ENCODE measurements at places on chromosomes 16 and 17. TPM values are rescaled to one million over a fixed set of nuclear protein-coding genes. Genes with fewer than 3 reads are reported as not detected.

GRCh38 chr17:36544307-36545076 lies at the start of gene GGNBP2:
Gene GGNBP2, plus strand, starts transcription at chr17:36544919. Its CDS starts 806 bp downstream, at chr17:36545725.
- peaks cover 30% of the 10 kb centered on the region for H3K36me3 ChIP-seq
- peaks cover 28% of the 10 kb centered on the region for H3K4me1 ChIP-seq
- H3K4me3 ChIP-seq, result peak within 1 kb of the TSS; percentile 100

The HOXB8 gene
- total RNA-seq, result 1.4 TPM

DNA sequence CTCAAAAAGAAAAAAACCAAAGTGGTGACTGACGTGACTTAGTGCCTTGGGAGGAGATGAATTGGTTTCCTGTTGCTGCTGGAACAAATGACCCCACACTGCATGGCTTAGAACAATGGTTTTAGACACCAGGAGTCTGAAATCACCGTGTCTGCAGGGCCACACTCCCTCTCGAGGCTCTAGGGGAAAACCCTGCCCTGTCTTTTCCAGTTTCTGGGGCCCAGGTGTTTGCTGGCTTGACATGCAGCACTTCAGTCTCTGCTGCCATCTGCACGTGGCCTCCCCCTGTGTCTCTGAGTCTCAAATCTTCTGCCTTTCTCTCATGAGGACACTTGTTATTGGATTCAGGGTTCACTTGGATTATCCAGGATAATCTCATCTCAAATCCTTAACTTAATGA lies 323.8 kb upstream of the TNRC6C start:
- H3K27ac ChIP-seq, result no peak overlapping the region
- H3K4me3 ChIP-seq, result no peak overlapping the region
- DNase-seq, result no peak
- peaks cover 8% of the 10 kb centered on the region for H3K27me3 ChIP-seq

The NHLRC4 gene
- total RNA-seq, result 0.94 TPM

The CCDC144A gene
- total RNA-seq, result 0.56 TPM

- DNase-seq, result no peak
- no peaks in the 10 kb centered on the region for H3K4me1 ChIP-seq
- H3K27ac ChIP-seq, result no peak overlapping the region
These were observed 28.3 kb upstream of the CDH15 start for GRCh38 chr16:89143201-89143741.

GRCh38 chr16:17387256-17387655 lies 83.5 kb downstream of the XYLT1 start:
- no peaks in the 10 kb centered on the region for H3K27me3 ChIP-seq
- no peaks in the 10 kb centered on the region for H3K36me3 ChIP-seq
- DNase-seq, result no peak
- H3K27ac ChIP-seq, result no peak overlapping the region
- H3K4me3 ChIP-seq, result no peak overlapping the region

GRCh38 chr17:77322514-77323412 lies 182.0 kb downstream of the SEC14L1 start:
- H3K4me1 ChIP-seq, result peaks cover 50% of the 10 kb centered on the region
- DNase-seq, result no peak
- H3K27me3 ChIP-seq, result no peaks in the 10 kb centered on the region
- no peak overlapping the region for H3K27ac ChIP-seq
- no peak overlapping the region for H3K4me3 ChIP-seq

DNA sequence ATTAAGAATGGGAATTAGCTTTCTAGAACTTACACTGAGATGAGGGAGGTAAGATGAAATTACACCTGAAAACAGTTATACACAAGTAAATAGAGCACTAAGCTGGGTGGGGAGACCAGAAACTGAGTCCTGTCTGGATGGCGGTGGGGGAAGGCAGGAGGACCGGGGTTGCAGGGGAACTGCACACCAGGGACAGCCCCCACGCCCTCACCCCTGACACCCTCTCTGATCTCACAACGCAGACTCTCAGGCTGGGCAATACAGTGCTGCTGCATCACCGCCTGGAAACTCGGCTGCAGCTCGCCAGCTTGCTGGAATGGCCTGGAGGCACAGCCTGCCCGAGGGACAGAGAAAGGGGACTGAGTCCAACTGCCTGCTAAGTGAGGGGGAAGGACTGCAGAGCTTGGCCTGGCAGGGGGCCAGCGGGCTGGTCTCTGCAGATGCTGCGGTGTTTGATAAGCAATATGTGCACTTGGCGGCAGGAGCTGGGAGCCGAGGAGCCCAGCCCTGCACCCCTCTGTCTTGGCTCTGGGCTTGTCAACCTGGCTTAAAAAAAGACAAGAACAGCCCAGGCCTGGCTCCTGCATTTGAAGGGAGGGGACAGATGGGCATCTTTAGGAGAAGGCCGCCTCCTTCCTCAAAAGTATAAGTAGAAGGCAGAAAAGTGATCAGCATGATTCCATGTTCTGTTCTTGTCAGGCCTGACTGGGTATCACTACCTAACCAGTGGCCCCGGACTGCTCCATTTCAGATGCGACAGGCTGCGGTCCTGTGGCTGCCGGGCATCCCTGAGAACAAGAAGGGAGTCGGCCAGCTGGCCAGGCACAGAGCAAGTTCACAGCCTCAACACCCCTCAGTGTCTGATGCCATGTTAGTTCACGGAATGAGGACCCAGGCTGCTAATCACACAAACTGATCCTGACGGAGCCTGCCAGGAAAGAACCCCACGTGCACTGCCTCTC lies 30.2 kb downstream of the SPHK1 start:
- H3K36me3 ChIP-seq, result no peaks in the 10 kb centered on the region
- H3K4me3 ChIP-seq, result no peak overlapping the region
- DNase-seq, result no peak
- no peaks in the 10 kb centered on the region for H3K4me1 ChIP-seq
- H3K27ac ChIP-seq, result no peak overlapping the region

DNA sequence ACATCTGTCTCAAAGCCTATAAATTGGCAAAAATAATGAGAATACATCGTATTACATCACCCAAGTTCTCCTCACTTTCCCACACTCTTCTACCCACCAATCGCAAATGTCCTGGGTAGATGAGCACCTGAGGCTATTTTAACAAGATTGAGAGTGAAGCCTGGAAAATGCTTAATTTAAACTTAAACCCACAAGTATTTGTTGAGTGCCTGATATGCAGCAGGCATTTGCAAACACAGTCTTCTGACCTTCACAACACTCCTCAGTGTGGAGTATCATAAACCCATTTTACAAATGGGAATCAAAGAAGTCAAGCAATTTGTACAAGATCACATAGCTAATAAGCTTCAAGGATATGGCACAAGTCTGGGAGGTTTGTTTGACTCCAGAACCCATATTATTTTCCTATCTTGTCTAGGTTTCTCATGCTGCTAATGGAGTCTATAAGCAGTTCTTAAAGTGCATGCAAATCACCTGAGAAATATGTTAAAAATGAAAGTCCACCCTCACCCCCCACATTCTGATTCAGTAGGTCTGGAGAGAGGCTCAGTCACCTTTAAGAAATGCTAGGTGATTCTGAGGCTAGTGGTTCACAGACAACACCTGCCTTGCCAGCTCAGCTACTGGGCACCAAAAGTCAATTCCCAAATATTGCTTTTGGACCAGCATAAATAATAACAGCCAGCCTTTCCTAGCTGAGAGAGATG lies 34.9 kb upstream of the CCL2 start:
- H3K27ac ChIP-seq, result no peak overlapping the region
- H3K4me3 ChIP-seq, result no peak overlapping the region
- no peak for DNase-seq
- H3K27me3 ChIP-seq, result peaks cover 64% of the 10 kb centered on the region
- peaks cover 2% of the 10 kb centered on the region for H3K36me3 ChIP-seq

The SLC16A3 gene
- total RNA-seq, result 148 TPM

DNA sequence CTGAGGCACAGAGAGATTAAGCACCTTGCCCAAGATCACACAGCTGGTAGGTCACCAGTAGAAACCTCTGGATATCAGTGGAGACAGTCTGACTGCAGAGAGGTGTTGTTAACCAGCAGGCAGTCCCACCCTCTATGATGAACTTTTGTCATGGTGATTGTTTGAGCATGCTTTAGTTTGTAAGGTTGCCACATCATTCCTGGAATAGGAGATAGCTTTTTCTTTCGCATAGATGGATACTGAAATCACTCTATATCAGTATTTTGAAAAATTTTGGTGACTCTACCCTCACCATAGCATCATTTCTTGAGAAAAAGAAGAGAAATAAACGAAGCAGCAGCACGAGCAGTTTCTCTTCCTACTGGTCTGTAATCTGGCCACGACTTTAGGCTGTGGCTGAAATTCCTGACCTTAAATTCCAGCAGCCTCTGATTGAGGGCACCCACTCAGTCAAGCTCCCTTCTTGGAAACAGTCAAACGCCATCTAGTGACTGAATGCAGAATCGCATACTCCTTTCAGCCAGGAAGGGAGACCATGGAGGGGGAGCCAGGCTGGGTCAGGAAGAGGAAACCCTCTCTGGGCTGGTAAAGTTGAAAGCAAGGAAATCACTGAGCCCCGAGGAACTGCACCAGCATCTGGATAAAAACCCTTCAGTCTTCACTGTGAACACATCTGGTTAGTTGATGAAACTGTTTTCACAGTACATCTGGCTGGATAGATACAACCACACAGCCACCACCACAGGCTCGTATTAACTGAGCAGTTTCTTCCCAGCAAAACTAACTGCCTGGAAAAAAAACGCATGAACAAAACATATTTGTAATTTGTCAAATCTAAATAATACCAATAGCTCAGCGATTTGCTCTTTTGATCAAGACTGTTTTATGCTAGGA lies 108.5 kb upstream of the XYLT1 start:
- peaks cover 11% of the 10 kb centered on the region for H3K27me3 ChIP-seq
- H3K4me1 ChIP-seq, result peaks cover 4% of the 10 kb centered on the region
- DNase-seq, result peak; percentile 72
- H3K4me3 ChIP-seq, result no peak overlapping the region
- H3K27ac ChIP-seq, result no peak overlapping the region

GRCh38 chr16:65429504-65430181 lies 307.8 kb upstream of the CDH11 start:
- H3K36me3 ChIP-seq, result no peaks in the 10 kb centered on the region
- DNase-seq, result no peak
- H3K4me3 ChIP-seq, result no peak overlapping the region
- no peak overlapping the region for H3K27ac ChIP-seq
- H3K27me3 ChIP-seq, result no peaks in the 10 kb centered on the region

DNA sequence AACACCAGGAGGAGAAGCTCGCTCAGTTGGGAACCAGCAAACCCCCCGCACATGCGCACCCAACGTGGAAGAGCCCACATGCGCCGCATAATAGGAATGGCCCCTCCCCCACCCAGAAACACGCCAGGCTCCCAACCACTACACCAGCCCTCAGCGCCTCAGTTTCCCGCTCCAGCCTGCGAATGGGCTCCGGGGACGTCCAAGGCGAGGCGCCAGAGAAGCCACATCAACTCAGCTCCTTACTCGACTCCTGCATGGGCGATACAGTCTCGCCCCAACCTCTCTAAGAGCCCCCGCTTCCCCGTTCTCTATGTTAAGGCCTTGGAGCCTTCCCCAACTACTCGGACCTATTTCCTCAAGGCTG lies 504 bp downstream of the SRSF1 start:
- no peaks in the 10 kb centered on the region for H3K27me3 ChIP-seq
- peaks cover 46% of the 10 kb centered on the region for H3K4me1 ChIP-seq
- DNase-seq, result peak; percentile 73
- peak overlapping the region; percentile 100 for H3K4me3 ChIP-seq

- H3K27me3 ChIP-seq, result peaks cover 86% of the 10 kb centered on the region
- peak overlapping the region; percentile 68 for H3K4me3 ChIP-seq
- peak; percentile 64 for DNase-seq
- peak overlapping the region; percentile 72 for H3K27ac ChIP-seq
These were observed 1.2 kb downstream of the OR1F1 start for GRCh38 chr16:3188925-3189825.

GRCh38 chr16:48152226-48152625 lies 3.6 kb downstream of the ABCC12 start:
- H3K27me3 ChIP-seq, result peaks cover 48% of the 10 kb centered on the region
- peaks cover 5% of the 10 kb centered on the region for H3K4me1 ChIP-seq
- no peaks in the 10 kb centered on the region for H3K36me3 ChIP-seq
- no peak overlapping the region for H3K4me3 ChIP-seq

- no peak for DNase-seq
- H3K4me1 ChIP-seq, result peaks cover 2% of the 10 kb centered on the region
- no peak overlapping the region for H3K27ac ChIP-seq
These were observed 1.8 kb upstream of the SHISA9 start for GRCh38 chr16:12899529-12900143.

The WSCD1 gene
- total RNA-seq, result 0.23 TPM

The HOXB7 gene
- total RNA-seq, result 1.7 TPM

The RBBP6 gene
- 72.4 TPM for total RNA-seq

DNA sequence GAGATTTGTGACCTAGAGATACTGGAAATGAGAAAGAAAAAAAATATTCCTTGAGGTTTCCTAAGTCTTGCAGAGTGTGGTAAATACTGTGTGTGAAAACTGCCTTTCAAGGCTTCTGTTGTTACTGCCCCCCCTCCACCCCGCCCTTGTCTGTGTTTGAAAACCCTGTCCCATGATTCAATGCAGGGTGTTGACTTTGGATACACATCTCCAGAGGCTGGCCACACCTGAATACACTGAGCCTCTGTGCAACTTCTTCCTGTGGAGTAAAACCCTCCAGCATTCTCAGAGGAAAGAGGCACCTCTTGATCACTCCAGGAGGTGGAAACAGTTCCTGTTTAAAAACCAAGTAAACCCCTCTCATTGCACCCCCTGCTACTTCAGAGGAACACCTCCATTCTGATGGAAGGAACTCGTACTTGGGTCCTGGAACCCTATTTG lies 123.0 kb upstream of the CACNG5 start:
- no peaks in the 10 kb centered on the region for H3K27me3 ChIP-seq
- peak; percentile 59 for DNase-seq
- peaks cover 70% of the 10 kb centered on the region for H3K4me1 ChIP-seq
- H3K36me3 ChIP-seq, result peaks cover 14% of the 10 kb centered on the region

The SCN4A gene
- not detected for total RNA-seq

DNA sequence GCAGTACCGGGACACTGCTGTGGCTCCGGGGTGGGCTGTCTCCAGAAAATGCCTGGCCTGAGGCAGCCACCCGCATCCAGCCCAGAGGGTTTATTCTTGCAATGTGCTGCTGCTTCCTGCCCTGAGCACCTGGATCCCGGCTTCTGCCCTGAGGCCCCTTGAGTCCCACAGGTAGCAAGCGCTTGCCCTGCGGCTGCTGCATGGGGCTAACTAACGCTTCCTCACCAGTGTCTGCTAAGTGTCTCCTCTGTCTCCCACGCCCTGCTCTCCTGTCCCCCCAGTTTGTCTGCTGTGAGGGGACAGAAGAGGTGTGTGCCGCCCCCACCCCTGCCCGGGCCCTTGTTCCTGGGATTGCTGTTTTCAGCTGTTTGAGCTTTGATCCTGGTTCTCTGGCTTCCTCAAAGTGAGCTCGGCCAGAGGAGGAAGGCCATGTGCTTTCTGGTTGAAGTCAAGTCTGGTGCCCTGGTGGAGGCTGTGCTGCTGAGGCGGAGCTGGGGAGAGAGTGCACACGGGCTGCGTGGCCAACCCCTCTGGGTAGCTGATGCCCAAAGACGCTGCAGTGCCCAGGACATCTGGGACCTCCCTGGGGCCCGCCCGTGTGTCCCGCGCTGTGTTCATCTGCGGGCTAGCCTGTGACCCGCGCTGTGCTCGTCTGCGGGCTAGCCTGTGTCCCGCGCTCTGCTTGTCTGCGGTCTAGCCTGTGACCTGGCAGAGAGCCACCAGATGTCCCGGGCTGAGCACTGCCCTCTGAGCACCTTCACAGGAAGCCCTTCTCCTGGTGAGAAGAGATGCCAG lies 12.9 kb downstream of the STH start:
- no peak overlapping the region for H3K27ac ChIP-seq
- no peaks in the 10 kb centered on the region for H3K27me3 ChIP-seq
- DNase-seq, result no peak

The KRTAP1-5 gene
- not detected for total RNA-seq
